ENCODE measurements at places on chromosomes 4 and X.
A peak's percentile ranks its signal among the peaks of the same experiment; 100 is the strongest.

DNA sequence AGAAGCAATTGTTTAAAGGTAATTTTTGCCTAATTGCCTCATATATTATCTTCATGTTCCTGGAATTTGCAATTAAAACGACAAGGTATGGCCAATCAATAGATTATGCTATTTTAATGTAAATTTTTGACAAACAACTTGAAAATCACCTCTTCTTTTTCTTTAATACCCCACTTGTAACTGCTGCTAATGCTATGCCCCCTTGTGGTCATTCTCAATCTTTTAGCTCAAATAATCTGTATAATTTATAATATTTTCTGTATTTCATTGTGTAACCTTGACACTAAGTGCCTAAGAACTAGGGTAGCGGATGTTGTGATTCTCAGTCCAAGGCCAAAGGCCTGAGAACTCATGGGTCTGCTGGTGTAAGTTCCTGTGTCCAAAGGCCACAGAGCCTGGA is 831.7 kb upstream of the POU3F4 start:
- no peak for DNase-seq

GRCh38 chr4:5755679-5756078 is 44.7 kb downstream of the EVC start:
- no peak for DNase-seq

DNA sequence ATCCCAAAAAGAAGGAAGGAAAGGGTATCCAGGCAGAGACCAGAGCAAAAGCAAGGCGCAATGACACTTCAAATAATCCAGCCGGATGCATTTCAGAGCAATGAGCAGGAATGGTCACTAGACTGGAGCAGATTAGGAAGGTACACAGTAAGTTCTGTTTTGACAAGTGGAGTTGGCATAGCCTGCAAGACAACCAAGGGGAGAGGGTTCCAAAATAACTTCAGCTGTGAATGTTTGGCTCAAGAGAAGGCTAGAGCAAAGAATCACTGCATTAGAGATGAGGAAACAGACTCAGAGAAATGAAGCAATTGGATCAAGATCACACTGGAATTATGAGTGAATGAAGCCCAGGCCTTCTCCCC is 90.0 kb upstream of the EGFL6 start:
- no peak for DNase-seq

DNA sequence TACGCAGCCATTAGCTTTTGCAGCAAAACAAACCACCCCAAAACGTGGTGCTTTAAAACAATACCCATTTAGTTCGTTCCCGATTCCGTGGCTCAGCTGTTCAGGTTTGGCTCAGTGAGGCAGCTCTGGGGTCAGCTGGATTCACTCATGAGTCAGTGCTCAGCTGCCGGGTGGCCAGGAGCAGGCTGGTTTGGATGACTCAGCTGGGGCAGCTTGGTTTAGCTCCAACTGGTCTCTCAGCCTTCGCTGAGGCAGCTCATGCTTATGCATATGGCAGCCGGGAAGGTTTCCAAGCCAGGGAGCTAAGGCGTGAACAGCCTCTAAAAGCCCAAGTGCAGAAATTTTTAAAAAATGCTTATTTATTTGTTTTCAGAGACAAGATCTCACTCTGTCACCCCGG is 13.3 kb upstream of the CD99 start:
- DNase-seq = peak; percentile 55

DNA sequence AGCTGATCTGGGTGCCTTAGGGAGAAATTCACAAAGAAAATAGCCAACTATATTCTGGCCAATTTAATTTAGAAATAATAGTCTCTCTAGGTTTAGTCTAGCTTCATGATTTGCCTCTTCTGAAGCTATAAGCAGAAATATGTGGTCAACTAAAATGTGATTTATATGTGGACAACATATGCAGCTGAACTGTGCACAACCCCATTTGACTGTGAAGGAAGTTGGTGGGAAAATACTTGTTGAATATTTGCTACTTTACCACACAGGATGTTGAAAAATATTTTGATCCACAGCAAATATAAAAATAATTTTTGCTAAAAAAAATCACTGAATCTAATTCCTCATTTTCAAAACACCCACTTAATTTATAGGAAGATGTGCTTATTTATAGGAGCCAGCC is 15.7 kb upstream of the RNF128 start:
- no peak for DNase-seq
